ENCODE measurements at places on chromosomes 4 and X.
A peak's percentile ranks its signal among the peaks of the same experiment; 100 is the strongest.

DNA sequence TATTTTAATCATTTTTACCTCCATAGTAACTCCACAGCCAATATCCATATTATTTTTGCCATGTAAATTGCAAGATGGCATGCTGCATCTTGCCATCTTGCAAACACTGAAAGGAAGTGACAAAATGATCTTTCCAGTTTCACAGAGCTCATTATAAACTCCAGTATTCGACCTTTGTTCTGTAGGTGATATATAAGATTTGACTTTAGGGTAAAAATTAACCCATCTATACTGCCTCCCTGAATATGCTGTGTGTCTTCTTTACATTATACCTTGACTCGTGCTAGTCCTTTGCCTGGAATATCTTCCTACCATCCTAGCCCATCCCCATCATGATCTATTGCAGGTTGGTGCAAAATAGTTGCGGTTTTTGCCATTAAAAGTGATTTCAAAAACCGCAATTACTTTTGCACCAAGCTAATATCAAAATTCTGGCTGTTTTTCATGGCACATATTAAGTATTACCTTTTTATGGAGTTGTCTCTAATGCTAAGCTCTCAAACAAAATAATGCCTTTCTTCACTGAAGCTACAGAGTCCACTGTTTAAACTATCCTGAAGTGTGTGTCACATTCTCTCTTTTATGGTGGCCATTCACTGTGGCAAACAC, 161.1 kb downstream of the PCDH19 start:
- no peak for DNase-seq

DNA sequence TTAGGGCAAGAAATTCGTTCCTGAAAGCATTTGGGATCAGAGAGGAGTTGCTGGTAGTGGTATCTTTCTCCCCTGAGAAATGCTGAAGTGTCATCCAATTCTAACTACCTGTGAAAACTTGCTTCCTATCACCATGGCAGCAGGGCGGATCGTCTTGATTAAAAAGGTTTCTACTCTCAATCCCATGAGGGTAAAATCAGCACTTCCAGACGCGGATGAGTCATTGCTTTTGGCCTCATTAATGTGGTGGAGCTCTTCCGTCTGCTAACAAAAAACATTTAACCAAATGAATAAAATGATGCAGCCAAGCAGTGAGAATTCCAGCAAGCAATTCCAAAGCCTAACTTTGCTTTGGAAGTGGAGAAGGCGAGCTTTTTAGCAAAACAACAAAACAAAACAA, 325.6 kb downstream of the CAMK2D start:
- DNase-seq = peak; percentile 64

DNA sequence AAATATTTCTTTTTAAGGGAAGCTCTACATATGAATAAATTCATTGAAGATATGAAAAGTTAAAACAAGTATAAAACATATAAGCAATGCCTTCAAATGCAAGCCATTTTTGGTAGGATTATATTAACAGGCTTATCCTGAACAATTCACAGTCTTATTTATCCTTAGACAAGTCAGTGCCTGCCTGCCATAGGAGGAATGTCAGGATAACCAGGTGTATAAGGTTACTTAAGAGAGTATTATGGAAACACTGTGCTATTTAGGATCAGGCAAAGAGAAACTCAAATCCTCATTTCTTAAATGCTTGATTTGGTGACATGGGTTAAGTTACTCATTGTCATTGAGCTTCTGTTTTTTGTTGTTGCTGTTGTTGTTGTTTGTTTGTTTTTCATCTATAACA, 2029.9 kb upstream of the AGA start:
- DNase-seq = peak; percentile 15

GRCh38 chrX:132063862-132064261, 40.8 kb downstream of the STK26 start:
- no peak for DNase-seq

DNA sequence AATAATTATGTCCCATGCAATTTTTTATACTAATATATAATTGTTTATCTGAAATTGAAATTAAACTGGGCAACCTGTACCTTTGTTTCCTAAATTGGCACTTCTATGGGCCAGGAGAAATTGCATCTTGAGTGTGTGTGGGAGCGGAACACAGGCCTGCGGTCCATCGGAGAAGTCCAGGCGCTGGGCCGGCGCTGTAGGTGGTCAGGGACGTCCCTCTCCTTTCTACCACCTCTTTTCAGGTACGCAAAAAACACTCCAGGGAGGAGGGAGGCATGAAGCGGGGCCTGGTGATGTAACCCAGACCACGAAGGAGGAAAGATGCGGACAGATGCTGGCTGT, 717 bp downstream of the MGAT4D start:
- DNase-seq = no peak

GRCh38 chr4:158814636-158815330, 46.0 kb downstream of the FNIP2 start:
- DNase-seq = no peak

DNA sequence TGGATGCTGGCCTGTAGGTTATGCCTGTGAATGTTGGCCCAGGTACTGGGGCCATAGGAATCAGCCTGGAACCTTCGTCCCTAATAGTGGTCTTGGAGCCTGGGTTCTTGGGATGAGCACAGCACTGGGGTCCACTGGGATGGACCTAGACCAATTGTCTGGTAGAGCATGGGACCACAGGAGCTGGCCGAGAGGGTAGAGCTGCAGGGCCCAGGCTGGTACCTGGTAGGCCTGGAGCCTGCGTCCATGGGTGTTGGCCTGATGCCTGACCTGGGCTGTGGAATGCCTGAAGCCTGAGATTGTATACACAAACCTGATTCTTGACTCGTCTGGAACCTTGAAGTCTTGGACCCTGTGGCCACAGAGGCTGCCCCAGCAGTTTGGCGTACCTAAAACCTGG, 48.9 kb downstream of the MAGEC1 start:
- DNase-seq = no peak

- no peak for DNase-seq
Observed at GRCh38 chrX:3563451-3563850, 150.0 kb downstream of the PRKX start.

DNA sequence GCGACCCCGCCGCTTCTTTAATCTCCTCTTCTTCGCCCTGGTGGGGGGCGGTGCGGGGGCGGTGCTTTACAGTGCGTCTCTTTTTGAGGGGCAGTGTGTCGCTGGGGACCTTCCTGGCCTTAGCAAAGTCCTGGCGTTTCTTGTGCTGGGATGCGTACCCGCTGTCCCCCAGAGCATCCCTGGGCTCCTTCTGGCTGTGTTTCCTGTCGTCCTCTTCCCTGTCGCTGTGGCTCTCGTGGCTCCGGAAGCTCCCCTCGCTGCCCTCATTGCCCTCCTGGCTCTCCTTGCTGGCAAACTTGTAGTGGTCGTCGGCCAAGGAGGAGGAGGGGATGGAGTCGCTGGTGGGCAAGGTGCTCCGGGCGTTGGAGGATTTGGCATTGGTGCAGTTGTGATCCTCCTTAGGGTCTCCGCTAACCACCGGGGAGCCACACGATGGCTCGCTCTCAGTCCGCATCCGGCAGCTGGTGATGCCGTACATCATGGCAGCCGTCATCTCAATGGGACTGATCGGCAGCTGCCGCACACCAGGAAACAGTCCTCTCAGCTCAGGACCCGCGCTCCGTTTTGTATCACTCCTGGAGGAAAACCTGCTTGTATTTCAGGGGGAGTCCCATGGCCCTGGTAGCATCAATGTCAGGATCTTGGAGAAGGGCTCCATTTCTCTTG, 30.4 kb upstream of the TMSB15A start:
- peak; percentile 11 for DNase-seq

GRCh38 chr4:32931475-32931874, 2211.3 kb downstream of the PCDH7 start:
- no peak for DNase-seq

GRCh38 chr4:78237360-78237759, 180.2 kb downstream of the FRAS1 start:
- DNase-seq = no peak

DNA sequence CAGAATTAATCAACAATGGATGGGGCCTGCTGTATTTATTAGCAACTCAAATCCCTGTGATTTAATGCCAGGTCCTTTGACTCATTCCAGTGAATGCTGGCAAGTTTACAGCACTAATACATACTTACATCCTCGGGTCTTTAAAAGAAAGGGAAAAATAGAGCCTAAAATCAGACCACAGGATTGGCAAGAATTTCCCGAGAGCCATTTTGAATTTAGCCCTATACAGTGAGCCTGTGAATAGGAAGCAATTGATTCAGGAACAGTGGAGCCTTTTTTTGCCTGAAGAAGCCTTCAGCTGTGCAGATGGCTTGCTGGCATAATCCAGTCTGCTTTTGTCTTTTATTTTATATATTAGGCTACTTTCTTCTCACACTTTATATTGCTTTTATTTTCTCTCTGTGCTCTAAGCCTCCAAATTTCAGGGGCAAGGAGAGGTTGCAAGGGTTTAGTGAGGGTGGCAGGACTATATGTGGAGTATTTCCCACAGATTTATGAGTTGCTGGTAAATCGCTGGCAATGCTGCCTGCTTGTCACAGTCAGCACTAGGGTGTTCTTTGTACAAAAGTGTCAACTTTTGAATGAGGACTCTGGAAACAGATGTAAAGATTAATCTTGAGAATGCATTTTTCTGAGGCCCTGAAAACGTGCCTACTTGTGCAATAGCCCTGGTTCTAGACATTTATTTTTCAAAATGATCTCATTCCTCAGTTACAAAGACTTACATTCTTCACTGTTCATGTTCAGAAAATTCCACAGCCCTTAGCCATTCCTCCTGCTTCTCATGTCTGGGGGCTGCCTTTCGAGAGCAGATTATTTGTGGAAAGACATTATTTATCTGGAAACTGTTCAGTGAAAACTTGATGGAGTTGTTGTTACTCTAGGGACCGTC, 303.5 kb downstream of the SPRY1 start:
- no peak for DNase-seq

GRCh38 chr4:113604955-113605354, 156.6 kb downstream of the CAMK2D start:
- no peak for DNase-seq

GRCh38 chr4:109294006-109294405, 8.5 kb downstream of the COL25A1 start:
- no peak for DNase-seq

All from DMS153 (cell line).